Left renal cortex interstitium (tissue), 4 donors: ENCODE measurements at places on chromosomes 7 and 10. TPM values are rescaled to one million over a fixed set of nuclear protein-coding genes. Genes with fewer than 3 reads are reported as not detected.

The NYAP1 gene
- polyA plus RNA-seq = 2.6 TPM

DNA sequence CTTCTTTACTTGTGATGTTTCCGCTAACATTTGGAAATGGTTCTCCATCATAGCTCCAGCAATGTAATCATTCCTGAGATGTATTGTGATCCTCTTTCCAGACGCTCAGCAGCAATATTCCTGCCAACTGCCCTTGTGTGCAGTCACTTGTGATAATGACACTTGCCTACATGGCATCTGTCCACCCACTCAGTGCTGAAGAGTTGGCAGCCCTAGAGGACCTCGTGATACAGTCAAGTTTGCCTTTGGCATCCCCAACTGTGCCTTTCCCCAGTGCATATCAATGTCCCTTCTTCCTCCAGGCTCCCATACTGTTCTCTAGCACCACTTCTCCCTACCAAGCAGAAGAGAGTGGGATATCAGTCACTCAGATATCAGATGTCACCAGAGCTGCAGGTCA lies 64.9 kb downstream of the MYOF start:
- no peak for DNase-seq

GRCh38 chr10:14328881-14329672 lies 1.6 kb downstream of the FRMD4A start:
- no peak for DNase-seq

The MRPS17 gene
- polyA plus RNA-seq = 17.5 TPM

DNA sequence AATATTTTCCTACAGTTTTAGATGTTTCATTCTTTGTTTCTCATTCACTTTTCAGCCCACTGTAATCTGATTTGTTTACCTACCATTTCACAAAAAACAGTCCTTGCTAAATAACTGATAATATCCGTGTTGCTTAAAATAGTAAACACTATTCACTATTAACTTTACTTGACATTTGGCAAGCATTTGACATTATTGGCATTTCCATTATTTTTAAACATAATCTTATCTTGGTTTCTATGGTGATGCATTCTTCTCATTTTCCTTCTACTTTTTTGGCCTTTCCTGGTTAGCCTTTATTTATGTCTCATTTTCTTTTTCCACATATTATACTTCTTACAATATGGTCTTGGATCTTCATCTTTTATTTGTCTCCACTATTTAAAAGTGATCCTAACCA lies 715.3 kb downstream of the DNAJB9 start:
- DNase-seq = no peak

GRCh38 chr7:73891178-73891885 lies 30.4 kb downstream of the TMEM270 start:
- no peak for DNase-seq

- DNase-seq = no peak
Observed at GRCh38 chr7:2941216-2941859, 97.2 kb upstream of the GNA12 start.

GRCh38 chr10:131723297-131724168 lies 177.3 kb upstream of the PPP2R2D start:
- no peak for DNase-seq

The LDB3 gene
- polyA plus RNA-seq = 0.92 TPM

DNA sequence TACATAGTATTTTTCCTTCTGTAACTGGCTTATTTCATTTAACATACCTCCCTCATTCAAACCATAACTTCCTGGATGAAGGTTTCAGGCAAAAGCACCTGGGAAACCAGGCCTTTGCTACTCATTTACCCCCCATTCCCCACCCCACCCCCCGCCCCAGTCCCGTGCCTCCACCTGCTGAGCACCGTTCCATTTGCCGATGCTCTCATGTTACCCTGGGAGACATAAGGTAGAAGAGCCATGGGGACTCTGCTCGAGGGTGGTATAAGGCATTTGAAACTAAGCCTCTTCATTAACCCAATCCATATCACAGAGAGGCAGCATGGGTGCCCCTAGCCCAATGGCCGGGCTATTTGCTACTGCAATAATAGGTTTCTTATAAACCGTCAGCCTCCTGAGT lies 22.2 kb upstream of the MCM10 start:
- no peak for DNase-seq

DNA sequence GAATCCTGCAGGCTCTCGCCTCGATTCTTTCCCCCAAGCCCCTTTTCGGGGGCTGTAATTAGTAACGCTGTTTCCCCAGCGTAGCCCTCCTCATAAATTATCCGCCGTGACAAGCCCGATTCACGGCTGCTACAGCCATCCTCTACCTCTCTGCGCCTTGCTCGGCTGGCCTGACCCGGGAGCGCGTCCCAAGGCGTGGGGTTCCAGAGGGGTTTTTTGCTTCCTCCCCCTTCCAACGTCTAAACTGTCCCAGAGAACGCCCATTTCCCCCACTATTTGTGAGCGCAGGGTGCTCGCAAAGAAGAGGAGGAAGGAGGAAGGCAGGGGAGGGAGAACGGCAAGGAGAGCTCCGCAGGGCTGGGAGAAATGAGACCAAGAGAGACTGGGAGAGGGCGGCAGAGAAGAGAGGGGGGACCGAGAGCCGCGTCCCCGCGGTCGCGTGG lies 880 bp downstream of the HOXA5 start:
- DNase-seq = no peak

The SYT15B gene
- 3.6 TPM for polyA plus RNA-seq
